ENCODE measurements at places on chromosomes 5 and 9. TPM values are rescaled to one million over a fixed set of nuclear protein-coding genes. Genes with fewer than 3 reads are reported as not detected.

The LCNL1 gene
- total RNA-seq = not detected

GRCh38 chr5:154475591-154476353 is 2.3 kb downstream of the HAND1 start:
- DNase-seq = peak; percentile 50
- H3K4me1 ChIP-seq = peaks cover 86% of the 10 kb centered on the region
- H3K36me3 ChIP-seq = no peaks in the 10 kb centered on the region
- H3K4me3 ChIP-seq = peak overlapping the region; percentile 1

DNA sequence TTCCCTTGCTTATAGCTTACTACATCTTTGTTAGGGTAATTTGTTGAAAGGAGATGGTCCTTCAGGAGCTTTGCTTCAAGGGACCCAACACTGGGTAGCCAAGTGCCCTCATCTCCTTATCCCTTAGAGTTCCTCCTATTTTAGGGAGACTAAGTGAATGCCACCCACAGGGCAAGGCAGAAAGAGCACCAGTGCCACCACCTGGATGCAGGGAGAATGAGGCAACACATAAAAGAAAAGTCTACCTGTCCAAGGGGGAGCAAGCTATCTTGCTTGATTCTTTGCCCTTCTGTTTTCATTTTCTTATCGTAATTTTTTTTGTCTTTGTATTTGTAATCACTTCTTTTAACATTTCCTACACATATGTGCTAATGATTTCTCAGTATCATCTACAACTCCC is 205.5 kb downstream of the NPR3 start:
- no peak overlapping the region for H3K4me3 ChIP-seq
- H3K36me3 ChIP-seq = no peaks in the 10 kb centered on the region

DNA sequence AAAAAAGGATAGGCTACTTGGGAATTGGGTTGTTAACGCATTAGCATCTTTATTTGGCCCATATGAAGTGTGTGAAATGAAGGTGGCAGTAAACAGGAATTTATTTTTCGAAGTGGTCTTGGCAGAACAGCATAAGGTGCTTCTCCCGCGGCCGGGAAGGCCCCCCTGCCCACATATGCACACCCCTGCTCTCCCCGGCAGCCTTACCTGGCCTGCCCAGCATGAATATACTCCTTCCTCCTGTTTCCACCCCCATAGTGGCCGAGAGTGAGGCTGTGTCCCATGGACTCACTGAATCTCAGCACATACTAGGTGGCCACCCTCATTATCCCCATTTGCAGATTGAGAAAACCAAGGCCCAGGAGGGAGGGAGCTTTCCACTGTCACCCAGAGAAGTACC is 54.0 kb upstream of the OLFM1 start:
- H3K4me1 ChIP-seq = no peaks in the 10 kb centered on the region
- no peak overlapping the region for H3K4me3 ChIP-seq

The SSBP2 gene
- total RNA-seq = 41.7 TPM

GRCh38 chr5:66860199-66860975 is 264.2 kb downstream of the MAST4 start:
- H3K36me3 ChIP-seq = no peaks in the 10 kb centered on the region
- no peak overlapping the region for H3K27ac ChIP-seq
- no peaks in the 10 kb centered on the region for H3K4me1 ChIP-seq
- peaks cover 4% of the 10 kb centered on the region for H3K27me3 ChIP-seq

DNA sequence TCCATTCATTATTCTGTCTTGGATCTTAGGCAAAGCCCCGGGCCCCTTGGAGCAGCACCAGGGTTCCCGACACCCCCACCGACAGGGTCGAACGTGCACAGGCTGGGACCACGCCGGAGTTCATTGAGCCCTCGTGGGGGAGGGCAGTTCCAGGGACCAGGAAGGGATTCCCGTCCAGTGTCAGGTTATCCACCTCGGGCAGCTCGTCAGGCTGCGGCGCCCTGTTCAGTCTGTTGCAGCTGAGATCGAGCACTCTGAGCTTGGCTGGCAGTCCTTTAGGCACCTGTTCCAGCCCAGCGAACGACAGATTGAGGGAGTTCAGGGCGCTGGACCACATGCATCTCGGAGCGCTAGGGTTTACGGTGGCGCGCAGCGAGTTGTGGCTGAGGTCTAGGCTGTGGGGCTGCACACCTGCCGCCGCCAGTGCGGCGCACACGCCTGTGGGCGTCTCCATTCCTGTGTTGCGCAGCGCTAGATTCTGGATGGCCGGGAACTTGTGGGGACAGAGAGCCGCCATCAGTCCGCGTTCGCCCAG is 1.1 kb downstream of the CD14 start:
- H3K4me3 ChIP-seq = peak overlapping the region; percentile 65
- H3K4me1 ChIP-seq = peaks cover 16% of the 10 kb centered on the region
- H3K27me3 ChIP-seq = peaks cover 20% of the 10 kb centered on the region
- H3K36me3 ChIP-seq = no peaks in the 10 kb centered on the region

The CXCL14 gene
- total RNA-seq = not detected

DNA sequence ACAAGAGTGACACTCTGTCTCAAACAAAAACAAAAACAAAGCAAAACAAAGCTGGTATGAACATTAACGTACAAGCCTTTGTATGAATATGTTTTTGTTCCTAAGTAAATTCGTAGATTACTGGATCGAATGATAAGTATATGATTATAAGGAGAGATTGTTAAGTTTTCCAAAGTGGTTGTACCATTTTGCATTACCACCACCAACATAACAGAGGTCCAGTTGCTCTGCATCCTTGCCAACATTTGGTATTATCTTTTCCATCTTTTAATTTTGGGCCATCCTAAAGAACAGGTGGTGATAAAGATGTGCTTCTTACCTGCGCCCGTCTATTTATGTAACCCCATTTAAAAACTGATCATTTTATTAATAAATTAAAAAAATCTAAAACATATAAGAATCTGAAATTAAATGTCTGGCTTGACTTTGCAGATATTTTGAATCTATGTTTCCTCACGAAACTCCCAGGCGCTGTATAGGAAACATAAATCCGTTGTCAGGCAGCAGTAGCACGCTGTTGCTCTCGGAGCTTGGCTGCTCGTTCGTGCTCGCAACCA is 593 bp upstream of the NAA35 start:
- no peak for DNase-seq
- peak overlapping the region; percentile 77 for H3K27ac ChIP-seq
- H3K4me1 ChIP-seq = peaks cover 22% of the 10 kb centered on the region
- no peaks in the 10 kb centered on the region for H3K27me3 ChIP-seq

The FOXD4L4 gene
- 0.90 TPM for total RNA-seq

The HOMER1 gene
- 4.1 TPM for total RNA-seq

DNA sequence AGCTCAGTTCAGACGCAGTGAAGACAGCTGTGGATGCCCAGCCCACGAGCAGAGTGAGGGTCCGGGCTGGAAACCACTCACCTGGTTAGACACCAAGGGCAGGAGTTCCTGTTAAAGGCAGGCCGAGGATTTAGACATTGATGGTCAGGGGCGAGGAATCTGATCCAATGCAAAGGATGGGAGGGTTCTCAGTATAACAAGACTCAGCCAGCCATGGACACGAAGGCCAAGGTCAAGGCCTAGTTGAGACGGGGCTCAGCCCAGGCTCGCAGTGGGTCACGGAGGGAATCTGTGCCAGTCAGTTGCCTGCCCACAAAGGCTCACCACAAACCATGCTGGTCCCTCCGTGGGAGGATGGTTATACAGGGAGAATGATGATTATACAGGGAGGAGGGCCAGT is 63.3 kb upstream of the FCN1 start:
- no peaks in the 10 kb centered on the region for H3K27me3 ChIP-seq
- no peaks in the 10 kb centered on the region for H3K36me3 ChIP-seq
- no peak overlapping the region for H3K27ac ChIP-seq
- no peak overlapping the region for H3K4me3 ChIP-seq
- H3K4me1 ChIP-seq = no peaks in the 10 kb centered on the region

GRCh38 chr9:14350754-14351153 is 36.8 kb upstream of the NFIB start:
- no peaks in the 10 kb centered on the region for H3K27me3 ChIP-seq
- H3K4me3 ChIP-seq = no peak overlapping the region
- peaks cover 16% of the 10 kb centered on the region for H3K4me1 ChIP-seq
- no peak for DNase-seq
